ENCODE measurements at places on chromosomes 13 and 19.

DNA sequence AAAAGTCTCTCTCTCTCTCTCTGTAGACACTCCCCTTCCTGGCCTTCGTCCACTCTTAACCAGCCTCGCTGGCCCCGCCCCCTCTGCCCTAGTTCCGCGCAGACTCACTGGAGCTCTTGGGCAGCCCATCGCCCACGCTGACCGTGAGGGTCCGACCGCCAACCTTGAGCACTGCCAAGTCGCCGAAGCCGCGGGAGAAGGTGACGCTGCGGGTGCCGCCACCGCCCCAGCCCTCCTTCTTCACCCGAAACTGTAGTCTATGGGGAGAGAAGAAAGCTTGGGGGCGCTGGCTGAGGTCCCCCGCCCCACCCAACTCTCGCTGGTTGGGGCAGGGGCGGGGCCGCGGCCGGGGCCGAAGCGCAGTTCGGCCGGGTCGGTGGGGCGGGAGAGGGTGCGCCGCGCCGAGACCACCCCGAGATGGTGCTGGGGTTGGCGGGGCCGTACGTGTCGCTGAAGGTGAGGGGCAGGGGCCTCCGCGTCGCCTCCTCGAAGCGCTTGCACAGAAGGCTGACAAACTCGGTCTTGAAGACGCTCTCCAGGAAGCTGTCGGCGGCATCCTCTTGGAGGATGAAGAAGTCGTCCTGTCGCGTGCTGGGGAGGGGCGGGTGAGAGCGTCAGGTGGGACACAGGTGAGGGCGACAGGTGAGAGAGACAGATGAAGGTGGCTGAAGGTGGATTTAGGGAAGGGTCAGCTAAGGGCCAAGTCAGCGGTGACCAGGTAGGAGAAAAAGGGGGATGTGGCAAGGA, 12.6 kb upstream of the ZNF414 start:
- DNase-seq = peak; percentile 87

GRCh38 chr19:8630796-8631424, 477 bp downstream of the NFILZ start:
- no peak for DNase-seq

- DNase-seq = no peak
These were observed 527.4 kb upstream of the ATXN8OS start for GRCh38 chr13:69580255-69580654.

DNA sequence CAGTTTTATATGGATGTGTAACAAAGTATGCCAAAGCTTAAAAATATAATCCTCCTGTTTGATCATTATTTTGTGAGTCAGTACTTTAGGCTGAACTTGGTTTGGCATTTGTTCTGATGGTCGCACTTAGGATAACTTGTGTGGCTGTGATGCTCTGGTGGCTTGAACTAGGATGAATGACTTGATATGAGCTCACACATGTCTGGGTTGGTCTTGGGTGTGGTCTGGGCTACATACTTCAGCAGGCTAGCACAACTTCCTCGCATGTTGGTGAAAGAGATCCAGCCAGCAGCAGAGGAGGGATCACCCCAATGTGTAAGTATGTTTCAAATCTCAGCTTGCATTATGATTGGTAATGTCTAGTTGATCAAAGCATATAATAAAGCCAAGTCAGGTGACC, 969.1 kb upstream of the PCDH9 start:
- no peak for DNase-seq

- DNase-seq = no peak
These were observed 93.9 kb downstream of the NUFIP1 start for GRCh38 chr13:44895264-44895952.

- DNase-seq = no peak
These were observed 85.4 kb upstream of the GPR183 start for GRCh38 chr13:99392470-99393135.

DNA sequence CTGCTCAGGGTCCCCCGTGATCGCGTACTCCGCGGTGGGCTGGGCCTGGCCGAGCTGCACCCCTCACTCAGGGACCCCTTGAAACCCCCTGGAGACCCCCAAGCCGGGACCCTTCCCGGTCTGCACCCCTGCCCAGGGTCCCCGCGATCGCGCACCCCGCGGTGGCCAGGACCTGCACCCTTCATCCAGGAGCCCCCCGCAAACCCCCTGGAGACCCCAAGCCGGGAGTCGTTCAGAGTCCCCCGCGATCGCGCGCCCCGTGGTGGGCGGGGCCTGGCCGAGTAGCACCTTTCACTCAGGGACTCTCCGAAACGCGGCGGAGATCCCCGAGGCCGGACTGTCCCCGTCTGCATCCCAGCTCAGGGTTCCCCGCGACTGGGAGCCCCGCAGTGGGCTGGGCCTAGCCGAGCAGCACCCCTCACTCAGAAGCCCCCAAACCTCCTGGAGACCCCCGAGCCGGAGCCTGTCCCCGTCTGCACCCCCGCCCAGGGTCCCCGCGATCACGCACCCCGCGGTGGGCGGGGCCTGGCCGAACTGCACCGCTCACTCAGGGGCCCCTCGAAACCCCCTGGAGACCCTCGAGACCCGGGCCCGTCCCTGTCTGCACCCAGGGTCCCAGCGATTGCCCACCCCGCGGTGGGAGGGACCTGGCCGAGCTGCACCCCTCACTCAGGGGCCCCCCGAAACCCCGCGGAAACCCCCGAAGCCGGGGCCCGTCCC, 748 bp downstream of the LMNB2 start:
- DNase-seq = no peak

- no peak for DNase-seq
These were observed 35.7 kb upstream of the DACH1 start for GRCh38 chr13:71902676-71903075.

DNA sequence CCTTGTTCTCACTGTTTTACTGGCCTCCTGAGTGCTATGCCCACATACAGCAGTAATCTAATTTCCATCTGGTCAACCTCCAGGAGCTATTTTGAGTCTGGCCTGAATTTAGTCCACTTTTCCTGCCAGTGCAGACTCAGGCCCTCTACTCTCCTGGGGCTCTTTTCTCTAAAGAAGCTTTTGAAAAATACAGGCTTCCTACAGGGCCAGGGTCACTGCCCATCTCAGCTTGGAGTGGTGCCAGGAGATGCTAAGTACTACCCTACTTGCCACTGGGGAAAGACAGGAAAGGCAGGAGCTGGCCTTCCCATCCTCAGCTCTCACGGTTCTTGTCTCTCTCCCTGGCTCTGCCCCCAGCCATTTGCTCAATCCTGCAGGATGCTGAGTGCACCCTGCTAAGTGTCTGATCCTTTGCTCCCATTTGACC, 101.7 kb upstream of the SERP2 start:
- DNase-seq = peak; percentile 21

- peak; percentile 74 for DNase-seq
These were observed 22.1 kb downstream of the CAPN12 start for GRCh38 chr19:38721979-38722773.

DNA sequence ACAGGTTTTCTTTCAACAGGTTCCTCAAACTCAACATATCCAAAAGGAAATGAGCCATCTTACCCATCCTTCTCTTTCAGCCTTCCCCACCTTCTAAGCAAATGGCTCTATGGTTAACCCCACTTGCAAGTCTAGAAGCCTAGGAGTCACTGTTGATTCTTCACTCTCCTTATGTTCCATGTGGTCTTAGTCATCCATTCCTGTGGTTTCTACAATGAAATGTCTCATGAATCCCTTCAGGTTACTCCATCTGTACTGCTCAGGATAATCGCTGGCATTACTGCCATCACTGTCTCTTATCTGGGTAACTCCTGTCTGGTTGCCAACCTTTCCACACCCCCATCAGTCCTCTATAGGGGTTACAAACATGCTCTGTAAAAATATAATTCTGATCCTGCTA, 381.3 kb downstream of the ENOX1 start:
- no peak for DNase-seq

- no peak for DNase-seq
These were observed 16.2 kb downstream of the CAPN12 start for GRCh38 chr19:38727868-38728660.

- peak; percentile 88 for DNase-seq
These were observed 22.4 kb upstream of the SEMA6B start for GRCh38 chr19:4581666-4582553.

DNA sequence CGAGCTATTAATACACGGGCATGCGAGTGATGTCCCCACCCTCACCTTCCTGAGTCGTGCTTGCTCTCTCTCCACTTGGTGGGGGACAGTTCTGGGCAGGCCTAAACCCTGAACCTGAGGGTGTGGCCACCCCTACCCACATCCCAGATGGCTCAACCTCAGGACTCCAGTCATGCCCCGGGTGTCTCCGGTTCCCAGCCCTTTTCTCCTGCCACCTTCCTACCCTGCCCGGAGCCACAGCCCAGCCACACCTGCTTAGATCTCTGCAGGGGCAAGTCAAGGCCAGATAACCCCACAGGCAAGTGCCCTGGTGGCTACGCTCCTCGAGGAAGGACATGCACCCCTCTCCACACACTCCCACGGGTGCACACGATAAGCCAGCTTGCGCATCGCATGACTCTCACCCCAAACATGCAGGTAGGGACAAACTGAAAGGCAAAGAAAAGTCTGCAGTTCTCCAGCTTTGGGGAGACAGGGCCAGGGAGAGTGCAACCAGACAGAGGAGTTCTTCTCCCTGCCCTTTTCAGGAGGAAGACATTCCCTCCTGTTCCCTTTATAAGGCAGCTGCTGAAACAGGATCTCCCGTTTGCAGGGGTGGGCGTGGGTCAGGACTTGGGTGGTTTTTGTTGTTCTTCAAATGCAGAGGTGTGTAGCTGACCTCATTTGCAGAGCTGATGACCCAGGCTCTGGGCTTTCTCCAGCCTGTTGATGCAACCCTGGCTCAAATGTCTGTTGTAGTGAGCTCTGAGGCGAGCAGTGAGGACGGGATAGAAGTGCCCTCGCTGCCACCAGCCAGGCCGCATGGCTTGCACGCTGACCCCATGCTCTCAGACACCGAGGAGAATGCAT, 88.6 kb downstream of the DPF1 start:
- DNase-seq = no peak

DNA sequence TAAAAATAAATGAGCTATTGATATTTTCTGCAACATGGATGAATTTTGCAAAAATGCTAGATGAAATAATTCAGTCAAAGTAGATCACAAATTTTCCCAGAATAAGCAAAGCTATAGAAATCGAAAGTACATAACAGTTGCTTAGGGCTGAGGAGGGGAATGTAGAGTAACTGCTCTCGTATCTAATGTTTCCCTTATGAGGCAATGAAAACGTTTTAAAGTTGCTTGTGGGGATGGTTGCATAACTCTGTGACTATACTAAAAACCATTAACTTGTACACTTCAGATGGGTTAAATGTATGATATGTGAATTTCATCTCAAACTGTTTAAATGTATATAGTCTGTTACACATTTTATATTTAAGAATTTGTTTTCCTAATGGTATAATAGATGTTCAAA, 231.7 kb downstream of the GGACT start:
- DNase-seq = no peak

GRCh38 chr13:40074338-40074737, 418.9 kb downstream of the COG6 start:
- DNase-seq = no peak

DNA sequence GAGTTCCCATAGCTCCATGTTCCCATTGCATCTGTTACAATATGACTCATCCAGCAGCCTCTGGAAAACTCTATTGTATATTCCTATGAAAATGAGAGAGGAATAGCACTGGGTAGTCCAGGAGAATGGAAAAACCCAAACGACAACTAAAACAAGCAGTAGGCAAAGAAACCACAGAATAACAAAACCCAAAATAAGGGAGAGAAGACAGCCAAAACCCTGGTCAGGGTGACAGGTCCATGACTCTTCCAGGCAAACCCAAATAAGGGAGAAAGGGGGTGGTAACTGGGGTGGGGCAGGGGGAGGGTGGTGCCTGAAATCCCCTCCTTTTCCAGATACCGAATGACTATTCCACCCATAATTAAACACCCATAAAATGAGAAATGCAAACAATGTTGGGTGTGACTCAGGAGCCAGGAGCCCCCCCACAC, 4.0 kb upstream of the ZNF8 start:
- DNase-seq = no peak

Measured in posterior cingulate gyrus (tissue), 11 donors.